Activated T-helper 17 cell treated with anti-CD3 and anti-CD28 coated beads, Interleukin-2, amount 50 U/mL, for 72 hours (primary cell): ENCODE measurements at places on chromosomes 3 and 15. TPM values are rescaled to one million over a fixed set of nuclear protein-coding genes. Genes with fewer than 3 reads are reported as not detected.

DNA sequence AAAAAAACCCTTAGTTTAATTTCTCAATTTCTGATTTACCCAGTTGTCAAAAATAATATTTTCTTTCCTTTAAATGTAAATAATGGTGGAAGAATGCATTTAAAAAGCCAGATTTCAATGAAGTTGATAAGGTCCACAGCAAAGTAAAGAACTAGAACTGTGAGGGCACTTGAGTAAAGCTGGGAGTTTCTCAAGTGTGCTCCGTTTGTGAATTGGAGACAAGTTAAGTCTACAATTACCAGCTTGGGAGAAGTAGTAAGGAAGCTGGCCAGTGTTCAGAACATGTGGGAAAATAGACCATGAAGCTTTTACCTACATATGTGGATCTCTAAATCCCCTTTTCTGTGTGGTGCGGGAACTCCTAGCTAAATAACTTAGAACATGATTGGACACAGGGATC, 239.4 kb downstream of the OXSM start:
- no peak for ATAC-seq
- H3K27me3 ChIP-seq = peaks cover 15% of the 10 kb centered on the region
- no peaks in the 10 kb centered on the region for H3K36me3 ChIP-seq

DNA sequence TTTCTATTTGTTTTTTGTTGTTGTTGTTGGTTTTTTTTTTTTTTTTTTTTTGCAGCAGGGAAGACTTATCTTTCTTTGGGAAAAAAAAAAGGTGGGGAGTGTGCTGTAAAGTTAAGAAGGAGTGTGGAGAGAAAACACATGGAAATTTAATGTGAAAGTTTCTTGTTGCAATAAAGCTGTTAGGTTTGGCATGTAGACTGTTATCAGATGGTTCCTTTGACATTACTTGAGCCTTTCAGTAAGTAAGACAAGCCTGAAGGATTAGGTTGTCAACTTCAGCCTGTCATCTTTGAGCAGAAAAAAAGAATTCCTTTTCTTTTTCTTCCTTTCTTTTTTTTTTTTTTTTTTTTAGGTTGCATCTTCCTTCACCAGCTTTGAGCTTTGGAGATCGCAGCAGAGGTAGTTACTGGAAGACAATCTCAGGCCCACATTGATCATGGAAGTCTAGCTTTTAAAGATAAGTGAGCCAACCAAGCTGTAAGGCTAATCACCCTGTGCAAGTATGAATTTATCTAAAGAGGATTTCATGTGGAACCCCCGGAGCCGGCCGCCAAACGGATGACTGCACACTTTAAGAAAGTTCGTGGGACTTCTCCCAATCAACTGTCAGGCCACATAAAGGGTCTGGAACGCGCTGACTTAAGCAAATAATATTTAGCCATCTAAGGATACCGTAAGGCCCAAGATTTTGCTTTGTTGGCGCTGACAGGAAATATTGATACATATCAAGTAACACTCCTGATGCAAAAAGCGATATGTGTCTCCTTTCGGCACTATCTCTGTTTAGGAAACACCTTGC, 1040.1 kb upstream of the NR2F2 start:
- ATAC-seq = no peak
- no peak overlapping the region for H3K27ac ChIP-seq
- peaks cover under 1% of the 10 kb centered on the region for H3K4me1 ChIP-seq
- no peaks in the 10 kb centered on the region for H3K36me3 ChIP-seq

GRCh38 chr15:25731411-25731810, 131.7 kb downstream of the ATP10A start:
- no peaks in the 10 kb centered on the region for H3K27me3 ChIP-seq
- H3K36me3 ChIP-seq = peaks cover 27% of the 10 kb centered on the region
- ATAC-seq = no peak

GRCh38 chr15:92937901-92938300, 37.8 kb downstream of the CHD2 start:
- H3K36me3 ChIP-seq = peaks cover 76% of the 10 kb centered on the region
- H3K27me3 ChIP-seq = no peaks in the 10 kb centered on the region
- peak overlapping the region; percentile 54 for H3K27ac ChIP-seq
- H3K4me1 ChIP-seq = peaks cover 23% of the 10 kb centered on the region
- no peak for ATAC-seq

DPPA4 gene
- not detected for total RNA-seq
